ENCODE measurements at places on chromosomes 5 and 9.

GRCh38 chr9:112403614-112404201 lies 23.8 kb downstream of the HSDL2 start:
- no peak for DNase-seq

DNA sequence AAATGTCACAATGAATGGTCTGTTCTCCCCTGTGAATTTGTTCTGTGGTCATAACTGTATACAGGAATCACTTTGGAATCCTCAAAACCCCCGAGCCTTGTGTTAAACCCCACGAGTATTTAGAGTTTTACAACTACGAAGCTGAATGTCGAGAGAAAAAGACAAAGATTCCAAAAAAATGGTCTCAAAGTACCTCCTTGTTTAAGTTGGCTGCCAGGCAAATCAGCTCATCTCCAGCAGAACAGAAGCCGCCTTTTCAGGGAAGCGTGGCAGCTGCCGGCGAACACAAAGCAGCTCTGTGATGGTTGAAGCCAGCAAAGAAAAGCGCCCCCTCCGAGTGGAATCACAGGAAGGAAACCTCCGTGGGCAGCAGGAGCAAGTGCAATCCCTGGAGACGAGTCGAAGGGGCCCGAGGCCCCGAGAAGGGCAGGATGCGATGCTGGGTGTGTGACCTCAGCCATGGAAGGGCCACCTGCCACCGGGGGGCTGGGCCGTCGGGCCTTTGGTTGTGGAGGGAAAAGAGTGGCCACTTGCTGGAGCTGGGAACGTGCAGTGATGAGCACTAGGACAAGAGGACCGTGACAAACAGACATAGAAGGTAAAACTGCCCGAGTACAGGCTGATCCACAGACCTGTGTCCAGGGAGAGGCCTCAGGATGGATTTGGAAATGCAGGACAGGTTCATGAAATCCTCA lies 706.4 kb downstream of the SEMA5A start:
- no peak for DNase-seq

- peak; percentile 17 for DNase-seq
These were observed 431.3 kb upstream of the ITGA1 start for GRCh38 chr5:52356311-52356918.

- DNase-seq: no peak
These were observed 195.8 kb upstream of the TBCA start for GRCh38 chr5:77971776-77972468.

DNA sequence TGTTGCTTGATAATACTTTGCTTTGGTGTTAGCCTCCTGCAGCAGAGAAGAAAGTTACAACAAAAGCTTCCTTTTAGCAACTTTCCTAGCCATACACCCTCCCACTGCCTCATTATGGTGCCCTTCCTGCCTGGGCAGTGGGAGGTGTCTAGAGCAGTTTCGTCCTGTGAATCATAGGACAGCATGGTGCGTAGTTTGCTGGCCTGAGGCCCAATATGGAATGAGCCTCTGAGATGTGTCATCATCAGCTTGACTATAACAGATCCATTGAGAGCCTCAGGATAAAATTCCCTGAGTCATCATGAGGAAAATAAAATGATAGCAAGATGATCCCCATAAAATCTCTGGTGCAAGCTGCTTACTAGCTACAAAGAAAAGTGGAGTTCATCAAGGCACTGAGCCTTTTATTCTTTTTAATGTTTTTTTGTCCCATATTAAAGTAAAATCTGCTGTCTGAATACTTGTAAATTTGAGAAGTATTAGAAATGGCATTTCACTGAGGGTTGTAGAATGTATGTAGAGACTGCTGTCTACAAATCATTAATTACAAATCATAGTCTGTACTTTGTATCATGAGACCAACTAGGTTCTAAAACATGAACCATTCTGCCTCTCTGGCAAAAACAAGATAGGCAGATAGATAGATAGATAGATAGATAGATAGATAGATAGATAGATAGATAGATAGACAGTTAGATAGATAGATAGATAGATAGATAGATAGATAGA lies 303.0 kb upstream of the PDE4D start:
- peak; percentile 43 for DNase-seq

- DNase-seq: peak; percentile 73
These were observed 11.1 kb downstream of the REXO4 start for GRCh38 chr9:133406480-133407307.

DNA sequence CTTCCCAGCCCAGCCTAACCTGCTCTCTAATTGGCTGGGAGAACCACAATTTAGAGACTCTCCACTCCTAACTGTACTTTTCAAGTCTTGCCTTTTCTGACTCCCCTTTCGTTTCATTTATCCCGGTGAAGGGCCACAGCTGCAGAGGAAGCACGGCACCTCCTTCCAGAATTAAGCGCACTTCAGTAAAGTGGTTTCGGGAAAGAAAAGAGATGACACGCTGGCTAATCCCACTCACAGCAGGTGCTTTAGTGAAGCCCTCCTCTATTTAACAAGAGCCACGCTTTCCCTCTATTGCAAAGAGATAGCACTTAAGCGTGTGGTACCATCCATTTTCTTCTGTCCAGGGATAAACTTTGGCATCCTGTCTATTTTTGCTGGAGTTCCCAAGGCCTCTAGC lies 4.8 kb downstream of the DNAH5 start:
- no peak for DNase-seq

DNA sequence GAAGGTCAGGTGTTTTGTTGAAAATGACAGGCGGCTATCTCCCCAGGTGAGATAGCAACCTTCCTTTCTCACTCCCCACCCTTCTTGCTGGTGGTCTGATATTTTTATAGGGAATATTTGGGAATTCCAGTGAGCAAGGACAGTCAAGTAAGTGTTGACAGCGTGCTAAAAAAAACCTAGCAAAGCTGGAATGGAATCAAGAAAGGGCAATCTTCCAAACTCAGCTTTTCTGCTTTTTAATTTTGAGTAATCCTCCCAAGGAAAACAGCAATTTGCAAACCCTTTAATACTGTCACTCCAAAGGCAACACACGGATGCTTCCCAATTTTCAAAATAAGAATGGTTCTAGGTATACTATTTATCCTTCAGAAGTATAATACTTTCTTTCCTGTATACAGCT lies 143.7 kb upstream of the PCA3 start:
- DNase-seq: no peak

- DNase-seq: no peak
These were observed 37.4 kb downstream of the JMY start for GRCh38 chr5:79273341-79273740.

GRCh38 chr5:179276838-179277395 lies 68.3 kb downstream of the ADAMTS2 start:
- DNase-seq: no peak

GRCh38 chr5:59020611-59021285 lies 437.9 kb downstream of the RAB3C start:
- peak; percentile 65 for DNase-seq

- no peak for DNase-seq
These were observed 52.8 kb upstream of the RORB start for GRCh38 chr9:74444369-74444768.

- peak; percentile 58 for DNase-seq
These were observed 11.8 kb downstream of the BRD3 start for GRCh38 chr9:134055981-134056461.

DNA sequence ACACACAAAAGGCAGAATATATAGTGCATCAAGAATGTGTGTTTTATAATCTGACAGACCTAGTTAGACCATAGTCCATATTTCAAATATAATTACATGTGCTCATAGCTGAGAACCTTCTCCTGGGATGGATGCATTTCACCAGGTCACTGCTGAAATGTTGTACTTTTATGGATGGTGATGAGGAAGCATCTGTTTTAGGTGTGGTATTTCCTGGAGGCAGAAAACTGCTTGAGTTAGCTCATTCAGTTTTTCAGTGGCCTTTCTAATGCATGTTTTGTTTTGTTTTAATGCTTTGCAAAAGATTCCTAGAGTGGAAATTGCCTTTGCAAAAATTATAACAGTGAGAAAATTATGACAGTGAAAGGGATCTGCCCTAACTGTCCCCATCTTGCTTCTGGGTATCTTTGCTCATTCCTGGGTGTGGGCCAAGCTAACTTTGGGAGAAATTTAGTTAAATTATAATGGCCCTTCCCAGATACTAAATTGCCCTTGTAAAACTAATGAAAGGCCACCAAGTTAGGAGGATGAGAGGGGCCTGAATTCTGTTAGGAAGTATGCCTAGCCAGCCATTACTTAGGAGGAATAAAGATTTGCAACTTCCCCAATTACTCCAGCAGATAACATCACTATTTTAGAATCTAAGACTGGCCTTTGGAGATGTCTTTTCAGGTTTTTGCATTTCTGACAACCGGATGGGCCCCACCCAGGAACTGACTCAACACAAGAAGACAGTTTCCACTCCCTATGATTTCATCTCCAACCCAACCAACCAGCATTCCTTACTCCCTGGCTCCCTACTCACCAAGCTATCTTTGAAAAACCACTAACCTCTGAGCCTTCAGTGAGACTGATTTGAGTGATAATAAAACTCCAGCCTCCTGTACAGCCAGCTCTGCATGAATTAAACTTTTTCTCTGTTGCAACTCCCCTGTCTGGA lies 7.0 kb upstream of the IL12B start:
- DNase-seq: peak; percentile 88

GRCh38 chr5:139740992-139741672 lies 54.5 kb upstream of the PSD2 start:
- DNase-seq: no peak

GRCh38 chr5:106454050-106454449 lies 1216.7 kb downstream of the EFNA5 start:
- no peak for DNase-seq

DNA sequence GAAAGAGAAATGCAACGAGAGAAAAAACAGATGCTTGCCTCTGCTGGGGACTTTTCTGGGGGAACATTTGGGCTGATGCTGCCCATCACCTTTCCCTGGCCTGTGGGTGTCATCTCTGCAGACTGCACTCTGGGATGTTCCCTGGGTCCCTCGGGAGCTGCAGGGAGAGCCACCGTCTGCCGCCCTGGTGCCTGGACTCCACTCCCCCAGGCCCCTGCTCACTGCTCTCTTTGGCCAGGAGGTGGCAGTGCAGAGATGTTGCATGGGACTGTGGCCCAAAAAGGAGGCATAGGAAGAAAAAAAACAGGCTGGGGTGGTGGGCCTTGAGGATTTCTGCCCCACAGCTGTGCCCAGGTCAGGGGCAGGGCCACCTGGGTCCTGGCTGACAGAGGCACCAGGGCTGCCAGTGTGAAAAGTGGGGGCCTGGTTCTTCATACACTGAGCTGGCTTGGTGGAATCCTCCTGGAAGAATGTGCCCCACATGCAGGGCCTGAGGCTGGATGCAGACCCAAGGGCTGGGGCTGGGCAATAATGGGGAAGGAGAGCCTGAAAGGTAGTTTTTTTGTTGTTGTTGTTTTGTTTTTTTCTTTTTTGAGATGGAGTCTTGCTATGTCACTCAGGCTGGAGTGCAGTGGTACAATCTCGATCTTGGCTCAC lies 353.6 kb downstream of the SLIT3 start:
- DNase-seq: peak; percentile 52

DNA sequence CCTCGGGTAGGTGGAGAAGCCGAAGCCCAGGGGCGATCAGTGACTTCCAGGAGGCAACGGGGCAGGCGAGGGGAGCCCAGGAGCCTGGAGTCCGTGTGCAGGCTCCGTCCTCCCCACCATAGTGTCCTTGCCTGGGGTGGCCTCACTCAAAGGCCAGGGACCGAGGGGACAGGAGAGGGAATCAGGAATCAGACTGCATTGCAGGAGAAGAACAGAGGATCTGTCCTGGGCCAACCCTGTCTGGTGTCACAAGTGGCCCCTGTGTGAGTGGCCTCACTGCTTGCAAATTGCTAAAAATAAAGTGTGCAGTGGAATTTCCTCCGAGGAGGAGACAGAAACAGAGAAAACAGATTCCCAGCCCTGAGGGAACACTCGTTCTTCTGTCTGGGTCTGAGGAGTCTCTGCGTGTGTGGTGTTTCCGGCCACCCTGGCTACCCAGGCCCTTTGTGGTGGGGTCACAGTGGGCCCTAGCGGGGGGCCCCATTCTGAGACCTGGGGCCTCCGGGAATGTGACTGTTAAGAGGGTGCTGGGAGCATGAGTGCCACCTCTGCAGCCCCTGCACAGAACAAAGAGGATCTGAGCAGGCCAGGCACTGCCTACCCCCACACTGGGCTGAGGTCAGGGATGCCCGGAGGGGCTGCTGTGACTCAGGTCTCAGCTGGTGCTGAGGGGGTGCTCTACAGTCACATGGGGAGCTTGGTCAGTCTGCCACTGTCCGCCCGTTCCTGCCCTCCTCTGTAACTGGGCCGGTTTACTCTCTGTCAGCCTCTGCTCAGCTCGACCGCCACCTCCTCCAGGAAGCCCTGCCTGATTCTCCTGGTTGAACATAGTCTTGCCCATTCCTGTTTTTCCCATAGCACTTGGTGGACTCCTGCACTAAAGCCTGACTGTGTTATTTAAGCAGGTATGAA lies 7.4 kb downstream of the TRAF1 start:
- no peak for DNase-seq

DNA sequence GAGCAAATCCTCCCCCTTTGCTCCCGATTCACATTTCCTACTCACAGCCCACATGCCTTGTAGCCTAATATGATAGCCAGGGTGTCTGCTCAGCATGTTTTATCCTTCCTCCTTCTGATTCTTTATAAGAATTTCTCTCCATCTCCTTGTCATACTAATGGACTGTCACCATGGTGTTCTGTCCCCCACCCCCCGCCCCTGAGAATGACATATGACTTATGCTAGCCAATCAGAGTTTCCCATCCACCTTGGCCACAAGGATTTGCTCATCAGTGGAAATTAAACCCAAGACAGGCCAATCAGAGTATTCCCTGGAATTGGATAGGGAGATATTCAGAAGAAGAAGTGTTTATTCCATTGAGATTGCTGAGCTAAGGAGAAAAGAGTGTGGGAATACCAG lies 16.0 kb downstream of the ABLIM3 start:
- DNase-seq: no peak

- DNase-seq: no peak
These were observed 279.5 kb upstream of the PIK3R1 start for GRCh38 chr5:67935908-67936566.

- no peak for DNase-seq
These were observed 291.1 kb downstream of the CCDC171 start for GRCh38 chr9:15843931-15844330.

DNA sequence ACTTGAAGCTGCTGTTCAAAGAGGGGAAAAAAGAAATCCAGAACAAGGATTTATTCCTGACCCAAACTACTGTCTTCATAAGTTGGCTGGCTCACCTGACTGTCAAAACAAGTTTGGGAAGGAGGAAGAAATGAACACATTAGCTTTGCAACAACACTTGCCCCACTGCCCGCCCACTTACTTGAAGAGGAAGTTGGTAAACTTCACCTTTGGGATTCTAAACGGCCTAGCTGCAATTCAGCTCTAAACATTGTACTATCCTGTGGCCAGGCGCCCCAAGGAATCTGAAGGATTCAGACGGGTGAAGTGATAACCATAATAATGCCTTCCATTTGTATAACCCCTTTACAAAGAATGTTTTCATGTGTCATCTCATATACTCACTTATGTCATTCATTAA lies 199.4 kb downstream of the ARRDC3 start:
- no peak for DNase-seq

GRCh38 chr9:133990366-133991213 lies 1.5 kb downstream of the VAV2 start:
- peak; percentile 69 for DNase-seq

- DNase-seq: no peak
These were observed 491.9 kb downstream of the CDH18 start for GRCh38 chr5:19496056-19496455.

All from SW480 (cell line).